Type B pancreatic cell (in vitro differentiated cells): ENCODE measurements at places on chromosomes 12 and 14.
A peak's percentile ranks its signal among the peaks of the same experiment; 100 is the strongest.

GRCh38 chr12:93003531-93004239 lies 74.6 kb upstream of the EEA1 start:
- DNase-seq: no peak
- peak overlapping the region; percentile 69 for H3K4me3 ChIP-seq
- peak overlapping the region; percentile 58 for H3K27ac ChIP-seq
- peaks cover 30% of the 10 kb centered on the region for H3K4me1 ChIP-seq
- peaks cover 3% of the 10 kb centered on the region for H3K27me3 ChIP-seq

DNA sequence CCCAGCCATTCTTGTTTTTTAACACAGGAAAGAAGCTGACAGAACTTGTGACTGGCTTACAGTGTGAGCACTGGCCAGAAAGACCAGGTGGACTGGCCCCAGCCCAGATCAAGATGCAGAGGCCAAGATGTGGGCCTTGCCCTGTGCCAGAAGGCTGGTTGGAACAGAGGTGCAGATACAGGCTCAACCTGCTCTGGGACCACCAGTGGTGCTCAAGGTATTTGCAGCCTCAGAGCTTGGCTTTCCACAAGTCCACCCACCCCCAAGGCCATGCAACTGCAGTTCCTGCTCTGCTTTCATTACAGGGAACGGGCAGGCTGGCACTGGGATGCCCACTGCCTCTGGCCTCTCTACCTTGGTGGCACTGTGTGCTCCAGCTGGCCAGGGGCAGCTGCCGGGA lies 23.3 kb downstream of the ZFC3H1 start:
- no peaks in the 10 kb centered on the region for H3K27me3 ChIP-seq
- H3K27ac ChIP-seq: no peak overlapping the region
- DNase-seq: no peak
- H3K4me3 ChIP-seq: no peak overlapping the region

- DNase-seq: no peak
- peaks cover 3% of the 10 kb centered on the region for H3K27me3 ChIP-seq
- H3K27ac ChIP-seq: no peak overlapping the region
- no peak overlapping the region for H3K4me3 ChIP-seq
These were observed 35.3 kb downstream of the KLRK1 start for GRCh38 chr12:10354502-10354901.

DNA sequence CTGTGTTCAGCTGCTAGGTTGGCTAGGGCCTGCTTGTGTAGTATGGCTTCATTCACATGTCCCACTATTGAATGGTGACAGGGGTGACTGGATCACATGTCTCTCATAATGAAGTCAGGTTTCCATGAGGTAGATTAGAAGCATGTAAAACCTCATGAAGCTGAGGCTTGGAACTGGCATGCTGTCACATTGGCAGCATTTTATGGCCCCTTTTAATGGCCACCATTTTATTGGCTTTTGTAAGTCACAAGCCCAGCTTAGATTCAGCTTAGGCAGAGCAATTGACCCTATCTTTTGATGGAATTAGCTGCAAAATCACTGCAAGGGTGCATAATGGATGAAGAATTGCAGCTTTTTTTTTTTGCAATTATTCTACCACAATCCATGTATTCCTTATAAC lies 583.5 kb downstream of the MED13L start:
- H3K4me3 ChIP-seq: no peak overlapping the region
- no peaks in the 10 kb centered on the region for H3K36me3 ChIP-seq
- peaks cover 12% of the 10 kb centered on the region for H3K27me3 ChIP-seq
- H3K27ac ChIP-seq: no peak overlapping the region
- DNase-seq: no peak

- H3K4me3 ChIP-seq: peak overlapping the region; percentile 88
- H3K36me3 ChIP-seq: peaks cover 4% of the 10 kb centered on the region
- H3K4me1 ChIP-seq: no peaks in the 10 kb centered on the region
- DNase-seq: no peak
- H3K27ac ChIP-seq: no peak overlapping the region
- H3K27me3 ChIP-seq: peaks cover 74% of the 10 kb centered on the region
These were observed 50.9 kb downstream of the SNAPC1 start for GRCh38 chr14:61813096-61813606.

DNA sequence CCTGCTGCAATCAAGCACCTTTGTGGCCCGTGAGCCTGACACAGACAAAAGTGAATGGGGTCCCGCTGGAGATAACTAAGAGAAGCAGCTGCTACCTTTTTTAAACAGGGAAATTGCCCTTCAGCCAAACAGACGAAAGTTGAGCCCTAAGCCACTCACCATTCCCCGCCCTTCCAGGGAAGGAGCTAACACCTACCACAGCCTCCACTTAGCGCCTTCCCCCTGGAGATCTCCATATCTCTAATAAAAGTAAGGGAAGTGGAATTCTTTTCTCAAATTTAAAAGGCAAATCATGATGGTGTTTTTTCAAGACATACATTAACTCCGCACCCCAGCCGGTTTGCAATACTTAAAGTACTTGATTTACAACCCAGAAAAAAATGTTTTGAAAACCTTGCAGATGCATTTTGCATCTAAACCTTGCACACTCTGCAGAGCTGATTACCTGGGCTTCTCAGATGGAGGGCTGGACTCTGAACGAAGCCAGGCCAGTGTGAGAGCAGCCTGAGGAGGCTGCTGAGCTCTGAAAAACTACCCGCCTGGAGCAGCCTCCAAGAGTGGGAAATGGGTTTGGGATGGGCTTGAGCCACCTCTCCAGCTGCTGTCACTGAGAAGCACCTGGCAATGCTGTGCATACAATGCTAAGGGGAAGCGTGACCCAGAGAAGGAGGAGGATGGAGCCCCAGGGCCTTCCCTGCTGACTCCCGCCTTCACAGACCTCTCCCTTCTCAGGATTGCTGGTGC lies 10.0 kb downstream of the NUAK1 start:
- H3K36me3 ChIP-seq: peaks cover 4% of the 10 kb centered on the region
- H3K27me3 ChIP-seq: peaks cover 24% of the 10 kb centered on the region
- H3K27ac ChIP-seq: peak overlapping the region; percentile 38
- no peak for DNase-seq
- peaks cover 64% of the 10 kb centered on the region for H3K4me1 ChIP-seq

GRCh38 chr14:30348445-30348844 lies 210.5 kb upstream of the G2E3 start:
- H3K4me3 ChIP-seq: no peak overlapping the region
- H3K4me1 ChIP-seq: no peaks in the 10 kb centered on the region
- DNase-seq: no peak
- H3K27ac ChIP-seq: no peak overlapping the region
- H3K27me3 ChIP-seq: peaks cover 4% of the 10 kb centered on the region

DNA sequence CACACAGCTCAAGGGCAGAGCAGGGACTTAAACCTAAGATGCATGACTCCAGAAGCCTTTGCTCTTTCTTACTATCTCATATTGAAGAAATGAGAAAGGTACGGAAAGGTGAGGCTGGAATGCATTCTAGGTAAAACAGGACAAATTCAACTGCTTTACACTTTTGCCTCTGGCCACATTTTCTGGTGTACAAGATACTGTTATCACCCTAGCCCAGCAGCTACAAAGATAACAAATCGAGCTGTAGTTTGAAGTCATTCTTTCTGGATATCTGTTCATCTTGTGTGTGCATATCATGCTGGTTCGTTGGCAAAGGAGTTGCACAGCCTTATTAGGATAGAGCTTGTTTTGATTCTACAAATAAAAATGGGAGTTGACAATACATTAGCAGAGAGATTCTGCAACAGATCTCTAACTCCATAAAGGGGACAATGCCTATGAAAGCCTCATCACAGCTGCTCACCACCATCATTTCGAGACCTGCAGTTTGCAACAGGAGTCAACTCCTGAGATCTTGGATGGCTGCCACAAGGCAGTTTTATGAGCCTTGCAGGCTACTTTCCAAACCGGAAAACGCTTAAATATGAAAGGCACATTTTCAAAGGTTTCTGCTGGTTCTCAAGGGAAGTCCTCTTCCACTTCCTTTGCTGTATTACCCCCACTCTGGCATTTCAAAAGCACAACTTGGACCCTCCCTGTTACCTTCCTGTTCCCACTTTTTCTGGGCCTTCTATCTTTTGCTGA lies 64.9 kb downstream of the STXBP6 start:
- no peak overlapping the region for H3K4me3 ChIP-seq
- peak overlapping the region; percentile 7 for H3K27ac ChIP-seq
- peaks cover 4% of the 10 kb centered on the region for H3K36me3 ChIP-seq
- peaks cover 5% of the 10 kb centered on the region for H3K4me1 ChIP-seq
- H3K27me3 ChIP-seq: no peaks in the 10 kb centered on the region
